Stimulated activated CD4-positive, alpha-beta T cell treated with anti-CD3 and anti-CD28 coated beads, Interleukin-15, amount 100 ng/mL, for 1 hour (primary cell): ENCODE measurements at places on chromosomes 3 and 15.
A peak's percentile ranks its signal among the peaks of the same experiment; 100 is the strongest.

- DNase-seq = no peak
These were observed 171.1 kb upstream of the CCDC54 start for GRCh38 chr3:107206141-107206540.

- no peak for DNase-seq
These were observed 27.6 kb upstream of the SLC28A1 start for GRCh38 chr15:84856731-84857417.

GRCh38 chr3:27573780-27574437 is 89.7 kb upstream of the SLC4A7 start:
- no peak for DNase-seq

- DNase-seq = no peak
These were observed 407.7 kb downstream of the FOXP1 start for GRCh38 chr3:71175691-71176365.

GRCh38 chr3:104596054-104596453 is 770.7 kb upstream of the ALCAM start:
- DNase-seq = no peak

DNA sequence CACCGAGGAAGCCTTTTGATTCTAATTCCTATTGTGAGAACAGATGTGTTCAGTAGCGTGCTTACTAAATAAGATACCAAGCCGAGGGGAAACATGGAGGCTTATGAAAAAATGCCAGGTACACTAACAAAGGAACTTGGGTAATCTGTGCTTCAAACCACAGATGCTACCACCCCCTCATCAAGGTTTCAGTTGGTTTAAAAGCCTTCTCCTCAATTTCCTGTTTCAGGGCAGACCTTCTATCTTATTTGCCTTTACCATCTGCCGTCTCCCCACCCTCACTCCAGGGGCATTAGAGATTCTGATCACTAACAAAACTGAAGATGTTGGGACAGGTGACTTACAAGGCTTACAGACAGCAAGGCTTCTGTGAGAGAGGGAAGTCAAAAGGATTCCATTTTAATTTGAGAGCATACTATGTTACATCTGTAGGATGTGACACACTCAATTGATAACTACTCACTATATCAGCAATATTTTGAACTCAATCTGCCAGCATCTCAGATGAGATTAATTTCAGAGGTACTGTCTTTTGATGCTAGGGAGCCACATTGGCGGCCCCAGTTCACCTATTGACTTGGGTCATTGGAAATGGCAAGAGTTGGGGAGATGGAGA is 60.6 kb upstream of the PLCL2 start:
- no peak for DNase-seq

DNA sequence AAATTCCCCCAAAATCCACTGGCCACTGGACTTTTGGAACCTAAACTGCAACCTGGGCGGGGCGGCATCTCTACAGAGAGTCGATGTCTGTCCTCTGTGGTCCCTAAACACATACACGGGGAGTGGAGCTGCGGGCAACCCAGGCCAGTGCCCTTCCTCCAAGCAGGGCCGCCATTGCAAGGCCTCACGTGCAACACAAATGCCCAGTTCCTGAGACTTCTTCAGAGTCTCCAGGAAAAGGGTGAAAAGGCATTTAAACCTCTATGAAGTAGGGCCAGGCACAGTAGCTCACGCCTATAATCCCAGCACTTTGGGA is 4.9 kb downstream of the MUC4 start:
- no peak for DNase-seq

DNA sequence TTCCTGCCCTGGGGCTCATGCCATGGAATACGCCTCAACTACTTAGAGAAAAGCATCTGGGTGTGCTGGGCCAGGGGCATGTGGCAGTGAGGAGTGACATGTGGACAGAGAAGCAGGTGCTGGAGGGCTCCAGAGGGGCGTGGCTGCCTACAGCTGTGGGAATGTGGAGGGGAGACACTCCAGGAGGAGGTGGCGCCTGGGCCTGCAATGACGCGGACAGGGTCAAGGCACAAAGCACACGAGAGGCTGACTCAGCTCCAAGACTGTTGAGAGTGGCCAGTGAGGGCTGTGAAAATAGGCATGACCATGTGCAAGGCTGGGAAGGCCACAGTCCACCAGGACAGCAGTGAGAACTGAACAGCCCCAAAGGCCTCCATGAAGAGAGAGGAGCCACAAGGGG is 48.5 kb downstream of the PTH1R start:
- DNase-seq = no peak

- no peak for DNase-seq
These were observed 33.2 kb downstream of the GOLGA8S start for GRCh38 chr15:23387621-23388190.

DNA sequence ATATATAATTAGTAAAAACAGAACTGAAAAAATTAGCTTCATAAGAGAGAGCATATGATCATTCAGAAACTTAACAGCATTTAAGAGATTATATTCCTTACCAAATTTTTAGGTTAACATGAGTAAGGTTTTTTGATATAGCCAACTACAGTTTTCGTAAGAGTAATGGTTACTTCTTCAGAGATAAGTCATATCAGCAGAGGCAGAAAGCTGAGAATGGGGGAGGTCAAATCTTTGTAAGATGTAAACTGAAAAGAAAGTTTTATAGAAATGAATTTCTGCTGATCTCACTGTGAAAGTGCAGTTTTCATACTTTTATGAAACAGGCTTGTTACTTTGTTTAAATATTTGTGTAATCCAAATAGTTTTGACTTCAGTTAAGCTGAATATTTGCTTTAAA is 193.3 kb downstream of the ZBTB20 start:
- DNase-seq = no peak

- no peak for DNase-seq
These were observed 43.0 kb downstream of the NLGN1 start for GRCh38 chr3:173440514-173440913.

DNA sequence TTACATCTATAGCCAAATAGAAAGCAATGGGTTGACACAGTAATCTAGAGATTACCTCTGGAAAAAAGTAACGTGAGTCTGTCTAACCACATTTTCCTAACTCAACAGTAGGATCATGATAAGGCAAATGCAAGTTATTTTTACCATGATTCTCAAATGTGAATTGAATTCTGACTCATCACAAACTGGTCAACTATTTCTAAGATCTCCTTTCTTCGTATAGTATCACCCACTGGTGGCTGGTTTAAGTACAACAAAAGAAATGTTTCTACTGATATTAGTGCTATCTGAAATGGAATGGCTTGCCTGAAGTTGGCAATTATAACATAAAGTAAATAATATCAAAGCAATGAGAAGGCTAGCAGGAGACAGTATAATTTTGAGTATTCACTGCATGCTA is 102.2 kb downstream of the ABI3BP start:
- no peak for DNase-seq

DNA sequence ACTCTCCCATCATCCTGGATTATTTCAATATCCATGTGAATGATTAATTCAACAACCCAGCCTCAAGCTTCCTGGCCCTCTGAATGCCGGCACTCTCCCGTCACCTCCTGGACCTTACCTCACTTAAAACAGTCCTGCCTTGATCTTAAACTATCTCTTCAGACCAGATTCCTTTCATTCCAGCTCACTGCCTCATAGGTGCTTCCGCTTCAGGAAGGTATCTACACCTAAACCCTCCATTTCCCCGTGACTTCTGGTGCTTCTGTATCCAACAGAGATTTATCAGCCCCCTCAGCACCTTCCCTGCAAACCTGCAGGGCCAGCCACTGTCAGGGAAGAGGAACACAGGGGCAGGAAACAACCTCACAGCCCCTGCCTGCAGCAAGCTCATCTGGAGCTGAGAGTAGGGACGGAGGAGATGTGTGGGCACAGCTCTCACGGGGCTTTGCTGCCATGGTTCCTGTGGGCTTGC is 98.9 kb upstream of the TJP1 start:
- DNase-seq = no peak

GRCh38 chr3:32371461-32372212 is 20.0 kb upstream of the CMTM7 start:
- no peak for DNase-seq

DNA sequence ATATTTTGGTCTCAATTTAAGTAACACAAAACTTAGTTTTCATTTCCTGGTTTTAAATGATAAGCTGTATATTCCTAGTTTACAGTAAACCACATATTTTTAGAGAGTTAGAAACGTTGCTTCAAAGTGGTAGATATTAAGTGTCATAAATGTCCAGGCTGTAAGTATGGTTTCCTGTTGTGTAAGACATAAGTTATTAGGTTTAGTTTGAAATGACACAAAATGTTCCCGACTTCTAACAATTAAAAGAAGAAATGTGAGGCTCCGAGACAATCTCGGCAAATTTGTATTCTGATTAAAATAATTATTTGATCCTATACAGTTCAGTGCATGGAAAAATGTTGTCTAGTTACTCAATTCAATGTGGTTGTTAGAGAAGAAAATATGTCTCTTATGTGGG is 387.3 kb downstream of the EPHA3 start:
- DNase-seq = no peak

- peak; percentile 97 for DNase-seq
These were observed 608 bp upstream of the NDUFAF3 start for GRCh38 chr3:49021213-49021812.

DNA sequence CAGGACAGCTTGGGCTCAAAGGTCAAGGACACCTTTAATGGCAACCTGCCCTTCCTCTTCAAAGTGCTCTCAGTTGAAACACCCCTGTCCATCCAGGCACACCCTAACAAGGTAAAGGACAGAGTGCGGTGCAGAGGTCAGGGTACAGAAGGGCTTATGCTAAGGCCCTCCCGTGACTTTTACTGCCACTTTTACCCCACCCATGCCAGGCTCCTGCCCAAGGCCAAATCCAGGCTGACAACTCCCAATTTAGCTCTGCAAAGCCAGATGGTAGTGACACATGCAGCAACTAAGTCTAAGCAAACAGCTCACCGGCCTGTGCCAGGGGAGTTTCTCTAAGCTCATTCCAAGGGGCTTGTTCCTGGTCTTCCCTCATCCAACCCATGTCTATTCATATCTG is 1.6 kb downstream of the MPI start:
- DNase-seq = no peak

GRCh38 chr3:133188996-133189395 is 150.8 kb downstream of the TMEM108 start:
- no peak for DNase-seq

DNA sequence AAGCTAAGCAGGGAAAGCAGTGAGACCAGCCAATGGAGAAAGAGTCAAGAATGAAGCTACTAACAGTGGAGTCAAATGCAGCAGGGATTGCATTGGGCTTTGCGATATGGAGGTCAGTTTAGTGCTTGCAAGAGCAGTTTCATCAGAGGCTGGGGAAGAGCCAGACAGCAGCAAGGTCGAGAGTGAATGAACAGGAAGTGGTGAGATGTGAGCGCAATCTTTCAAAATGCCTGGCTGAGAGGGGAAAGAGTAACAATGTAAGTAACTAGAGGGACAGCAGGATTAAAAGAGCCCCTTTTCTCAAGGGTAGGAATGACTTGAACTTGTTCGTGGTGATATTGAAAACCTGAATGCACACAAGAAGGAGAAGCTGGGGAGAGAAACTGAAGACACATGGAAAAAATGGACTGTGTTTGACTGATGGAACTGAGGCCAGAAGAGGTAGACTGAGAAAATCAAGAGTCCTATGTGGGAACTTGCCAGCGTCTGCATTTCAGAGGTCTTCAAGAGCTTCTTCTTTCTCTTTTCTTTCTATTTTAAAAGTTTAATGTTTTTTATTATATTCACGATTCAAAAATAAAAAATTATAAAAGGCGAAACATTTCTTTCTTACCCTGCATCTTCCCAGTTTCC is 30.6 kb upstream of the GPR160 start:
- peak; percentile 1 for DNase-seq

GRCh38 chr15:29740692-29741311 is 81.5 kb downstream of the TJP1 start:
- DNase-seq = no peak

DNA sequence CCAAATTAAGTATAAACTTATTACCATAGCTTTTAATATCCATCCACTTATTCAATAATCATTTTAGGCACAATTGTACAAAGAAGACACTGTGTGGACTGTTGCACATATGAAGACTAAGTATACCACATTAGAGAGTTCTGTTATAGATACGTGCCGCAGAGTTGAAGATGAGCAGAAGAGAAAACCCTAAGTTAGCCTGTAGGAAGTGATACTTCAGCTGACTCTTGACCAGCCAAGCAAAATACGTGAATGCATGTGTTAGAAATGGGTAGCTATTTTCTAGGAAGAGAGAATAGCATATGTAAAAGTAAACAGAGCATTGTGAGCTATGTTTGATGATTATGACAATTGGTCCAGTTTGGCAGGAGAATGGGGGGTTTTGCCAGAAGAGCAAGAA is 272.0 kb upstream of the ATP11B start:
- DNase-seq = no peak

DNA sequence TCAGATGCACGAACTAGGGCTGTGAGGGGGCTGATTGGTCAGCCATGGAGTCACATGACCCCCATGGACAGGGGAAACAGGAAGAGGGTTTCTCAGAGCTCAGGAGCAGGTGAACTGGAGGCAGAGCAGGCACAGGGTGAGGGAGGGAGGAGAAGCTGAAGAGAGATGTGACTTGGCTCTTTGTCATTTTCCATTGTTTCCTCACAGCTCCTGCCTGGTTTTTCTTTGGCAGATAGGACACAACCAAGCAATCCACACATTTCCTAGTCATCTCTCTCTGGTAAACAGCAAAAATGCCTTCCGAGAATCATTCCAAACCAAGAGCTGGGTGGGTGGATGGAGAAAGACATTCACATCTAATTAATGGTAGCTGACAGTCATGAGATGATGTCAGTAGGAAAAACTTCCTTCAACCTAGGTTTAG is 43.4 kb upstream of the LMCD1 start:
- no peak for DNase-seq

DNA sequence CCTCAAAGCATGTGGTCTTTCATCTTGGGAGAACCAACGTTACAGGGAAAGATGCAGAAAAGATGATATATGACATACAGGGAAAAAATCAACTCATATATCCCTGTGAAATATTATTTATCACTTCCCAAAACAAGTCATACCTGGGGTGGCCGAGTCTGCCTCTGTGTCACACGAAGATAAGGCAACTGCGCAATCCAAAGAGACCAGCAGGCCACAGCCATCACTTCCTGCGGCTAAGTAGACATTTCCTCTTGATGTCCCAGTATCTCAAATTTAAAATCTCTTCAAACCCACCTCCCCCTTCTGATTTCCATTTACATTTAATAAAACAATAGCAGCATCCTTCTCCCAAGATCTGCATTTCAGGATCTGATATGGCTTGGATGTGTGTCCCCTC is 71.5 kb downstream of the IGF2BP2 start:
- no peak for DNase-seq

- DNase-seq = no peak
These were observed 8.7 kb downstream of the SEMA3F start for GRCh38 chr3:50163572-50164455.

GRCh38 chr3:100260081-100260684 is 609 bp upstream of the TBC1D23 start:
- no peak for DNase-seq

- DNase-seq = no peak
These were observed 196.6 kb upstream of the BCL6 start for GRCh38 chr3:187941848-187942194.

- DNase-seq = no peak
These were observed 177.7 kb downstream of the VGLL4 start for GRCh38 chr3:11465744-11466616.

DNA sequence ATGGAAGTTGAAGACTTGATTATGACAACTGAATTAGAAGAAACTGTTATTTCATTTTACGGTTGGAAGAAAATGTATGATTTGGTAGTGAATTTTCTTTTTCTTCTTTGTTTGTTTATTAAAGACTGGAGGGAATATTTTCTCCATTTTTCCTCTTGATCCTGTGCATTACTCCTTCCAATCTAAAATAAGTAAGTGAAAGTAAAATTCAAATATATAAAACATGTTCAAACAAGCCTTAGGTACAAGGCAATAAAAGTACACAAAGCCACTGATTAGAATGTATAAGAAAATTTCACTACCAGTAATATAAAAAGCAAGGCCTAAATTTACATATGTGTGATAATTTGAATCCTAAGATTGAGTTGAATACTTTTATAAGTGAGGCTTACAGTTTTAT is 181.2 kb upstream of the MME start:
- DNase-seq = no peak
